ENCODE measurements at places on chromosomes 12 and 14.

- no peak for DNase-seq
Measured at GRCh38 chr14:34407951-34408350, 54.1 kb downstream of the SPTSSA start.

DNA sequence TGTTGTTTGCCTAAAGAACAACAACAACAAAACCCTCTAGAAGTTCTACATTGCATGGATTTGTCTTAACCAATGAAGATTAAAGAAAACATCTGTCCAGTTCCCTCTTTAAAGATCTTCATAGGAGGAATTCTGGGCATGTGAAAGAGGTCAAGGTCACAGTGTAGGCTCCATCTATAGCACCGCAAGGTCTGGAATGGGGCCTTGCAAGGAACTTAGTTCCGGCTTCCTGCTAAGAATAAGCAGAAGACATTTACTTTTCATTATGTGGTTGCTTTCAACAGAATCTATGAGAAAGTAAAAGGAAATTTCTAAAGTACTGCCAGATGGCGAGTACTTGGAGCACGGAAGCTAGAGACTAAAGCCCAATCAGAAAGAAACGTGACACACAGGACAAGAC lies 57.2 kb upstream of the GNPNAT1 start:
- no peak for DNase-seq

GRCh38 chr14:73887318-73887616 lies 608 bp downstream of the ZNF410 start:
- no peak for DNase-seq

- DNase-seq: no peak
Measured at GRCh38 chr14:22597771-22598098, 365 bp upstream of the ABHD4 start.

- DNase-seq: no peak
Measured at GRCh38 chr12:121653999-121654398, 15.5 kb downstream of the MORN3 start.

- peak; percentile 78 for DNase-seq
Measured at GRCh38 chr14:106308839-106309389, 782.5 kb downstream of the TMEM121 start.

Measured in CD4-positive, alpha-beta T cell treated with Interleukin-17A for 1 hour (primary cell).